ENCODE measurements at places on chromosomes 16 and 17.

- no peak for DNase-seq
Observed at GRCh38 chr17:50421308-50422051, 4.5 kb upstream of the ACSF2 start.

GRCh38 chr17:17779015-17779611 lies 57.7 kb downstream of the SREBF1 start:
- DNase-seq = no peak

GRCh38 chr17:73226556-73227172 lies 33.8 kb downstream of the COG1 start:
- DNase-seq = no peak

- DNase-seq = no peak
Observed at GRCh38 chr17:18377437-18378204, at the start of gene EVPLL. TSS of gene EVPLL (plus strand) at chr17:18377778. CDS start at chr17:18380938, 3,160 bp downstream.

GRCh38 chr16:50718061-50718760 lies 23.7 kb upstream of the CYLD start:
- no peak for DNase-seq

GRCh38 chr16:13307851-13308250 lies 406.5 kb downstream of the SHISA9 start:
- no peak for DNase-seq

Data from right renal cortex interstitium (tissue), 3 donors.